ENCODE measurements at places on chromosomes 11 and 22.
A peak's percentile ranks its signal among the peaks of the same experiment; 100 is the strongest.

- no peak for DNase-seq
These were observed 52.7 kb downstream of the ELFN2 start for GRCh38 chr22:37374571-37374970.

DNA sequence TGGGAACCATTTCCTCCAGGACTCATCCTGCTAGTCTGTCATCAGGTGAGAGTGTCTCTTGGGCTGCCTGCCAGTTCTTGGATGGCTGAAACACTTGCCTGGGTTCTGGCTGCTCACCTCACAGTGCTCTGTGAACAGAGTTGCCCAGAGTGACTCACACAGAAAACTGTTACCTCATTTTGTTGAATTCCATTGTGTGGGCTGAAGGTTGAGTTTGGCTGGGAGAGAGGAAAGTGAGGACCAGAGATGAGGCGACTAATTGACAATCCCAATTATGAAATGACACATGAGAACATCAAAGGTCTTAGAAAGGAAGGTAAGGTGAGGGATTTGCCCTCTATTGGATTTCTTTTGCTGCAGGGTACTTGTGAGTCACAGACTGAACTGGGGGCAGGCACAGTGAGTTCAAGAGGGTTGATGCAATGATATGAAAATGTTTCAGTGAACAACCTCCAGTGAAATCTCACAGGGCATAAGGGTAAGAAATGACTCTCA, 20.2 kb upstream of the CALCB start:
- DNase-seq = no peak

GRCh38 chr11:77205467-77206263, 77.6 kb downstream of the MYO7A start:
- no peak for DNase-seq

DNA sequence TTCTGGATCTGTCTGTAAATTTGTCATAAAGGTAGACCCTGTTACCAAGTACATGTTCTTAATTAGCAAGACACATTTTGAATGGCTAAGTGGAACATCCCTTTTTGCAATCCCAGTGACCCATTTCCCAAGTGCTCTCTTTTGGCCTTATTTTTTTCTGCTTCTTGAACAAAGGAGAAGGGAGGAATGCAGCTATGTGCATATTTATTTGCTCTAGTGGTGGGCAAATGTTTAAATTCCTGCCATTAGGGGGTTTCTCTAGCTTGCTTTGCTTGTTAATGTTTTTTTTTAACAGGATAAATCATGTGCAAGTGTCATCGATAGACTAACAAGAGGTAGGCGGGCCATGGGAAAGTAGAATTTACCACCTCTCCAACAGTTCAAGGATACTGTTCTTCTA, 135.7 kb downstream of the COMMD9 start:
- DNase-seq = peak; percentile 56

GRCh38 chr11:82776377-82776776, 42.7 kb upstream of the FAM181B start:
- peak; percentile 49 for DNase-seq
